Left forelimb (tissue), 1 donor: ENCODE measurements at places on chromosomes 1 and 21.

DNA sequence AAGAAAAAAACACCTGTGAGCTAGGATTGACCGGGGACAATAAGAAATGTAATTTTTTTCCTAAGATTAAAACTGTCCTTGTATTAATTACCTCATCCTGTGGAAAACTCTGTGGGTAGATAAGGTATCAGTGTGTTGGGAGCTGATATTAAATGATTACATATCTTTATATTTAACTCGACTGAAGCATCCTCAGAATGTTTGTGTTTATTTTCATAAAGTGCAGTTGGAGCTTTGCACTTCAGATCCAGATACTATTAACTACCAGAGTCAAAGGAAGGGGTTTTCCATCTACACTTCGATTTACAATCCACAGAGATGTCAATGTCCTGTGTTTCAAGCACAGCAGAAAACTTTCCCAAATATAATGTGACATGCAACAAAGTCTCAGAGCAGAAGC is 164.5 kb downstream of the NR5A2 start:
- DNase-seq = no peak

- no peak for DNase-seq
Observed at GRCh38 chr1:119375366-119375765, 6.8 kb downstream of the HAO2 start.

- DNase-seq = no peak
Observed at GRCh38 chr1:150259758-150260669, 2.4 kb downstream of the CA14 start.

DNA sequence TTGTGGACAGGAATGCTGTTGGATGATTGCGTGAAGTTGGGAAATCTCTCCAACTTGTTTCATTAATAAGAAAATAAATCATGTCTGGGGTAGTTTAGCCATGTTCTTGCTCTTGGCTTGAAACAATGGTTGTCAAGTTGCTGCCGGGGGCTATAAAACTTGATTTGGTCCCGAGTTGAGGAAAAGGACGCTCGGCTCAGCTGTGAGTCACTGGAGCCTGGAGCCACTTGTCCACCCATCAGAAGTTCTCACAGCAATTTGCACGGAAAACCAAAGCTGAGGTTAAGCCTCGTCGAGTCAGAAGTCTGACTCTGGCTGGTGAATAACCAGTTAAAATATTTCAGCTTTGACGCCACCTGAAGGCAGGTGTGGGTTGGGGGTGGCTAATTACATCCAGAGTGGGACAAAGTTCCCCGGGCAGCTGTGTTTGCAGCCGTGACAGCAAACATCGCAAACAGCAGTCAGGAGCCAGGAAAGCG is 19.7 kb upstream of the RIPK4 start:
- no peak for DNase-seq

GRCh38 chr1:166379447-166379846 is 212.6 kb upstream of the FAM78B start:
- DNase-seq = no peak

GRCh38 chr1:76496871-76497270 is 370.4 kb upstream of the ST6GALNAC5 start:
- no peak for DNase-seq

- DNase-seq = no peak
Observed at GRCh38 chr1:226881515-226882185, 11.2 kb downstream of the PSEN2 start.

- no peak for DNase-seq
Observed at GRCh38 chr1:20212685-20213331, 26.5 kb upstream of the PLA2G2C start.

DNA sequence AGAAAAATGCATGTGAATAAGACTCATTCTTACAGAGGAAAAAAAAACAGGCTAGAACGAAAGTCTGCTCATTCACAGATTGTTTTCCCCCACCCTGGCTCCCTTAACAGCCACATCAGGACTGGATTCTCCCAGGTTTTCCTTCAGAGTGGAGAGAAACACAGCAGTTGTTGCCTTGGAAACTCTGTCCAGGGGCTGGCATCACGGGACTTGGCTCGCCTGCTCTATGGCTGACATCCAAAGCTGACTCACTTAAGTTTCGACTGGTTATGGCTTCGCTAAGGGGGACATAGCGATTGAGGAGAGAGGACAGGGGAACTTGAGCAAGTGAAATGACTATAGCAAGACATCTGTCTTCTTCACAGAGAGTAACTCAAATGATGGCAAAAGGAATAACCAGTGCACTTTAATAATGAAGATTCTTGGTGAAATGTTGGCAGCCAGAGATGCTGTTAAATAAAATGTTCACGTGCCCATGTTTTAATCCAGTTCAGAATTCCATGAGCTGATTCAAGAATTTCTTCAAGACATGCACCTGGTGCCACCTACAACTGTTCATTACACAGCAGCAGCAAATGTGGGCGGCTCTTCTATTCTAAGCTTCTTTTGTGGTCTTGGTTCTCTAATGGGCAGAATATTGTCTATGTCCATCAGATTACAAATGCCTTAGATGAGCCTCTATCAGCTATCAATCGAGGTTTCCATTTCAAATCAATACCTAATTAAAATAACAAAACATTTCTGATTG is 21.8 kb downstream of the MIS18A start:
- peak; percentile 84 for DNase-seq

DNA sequence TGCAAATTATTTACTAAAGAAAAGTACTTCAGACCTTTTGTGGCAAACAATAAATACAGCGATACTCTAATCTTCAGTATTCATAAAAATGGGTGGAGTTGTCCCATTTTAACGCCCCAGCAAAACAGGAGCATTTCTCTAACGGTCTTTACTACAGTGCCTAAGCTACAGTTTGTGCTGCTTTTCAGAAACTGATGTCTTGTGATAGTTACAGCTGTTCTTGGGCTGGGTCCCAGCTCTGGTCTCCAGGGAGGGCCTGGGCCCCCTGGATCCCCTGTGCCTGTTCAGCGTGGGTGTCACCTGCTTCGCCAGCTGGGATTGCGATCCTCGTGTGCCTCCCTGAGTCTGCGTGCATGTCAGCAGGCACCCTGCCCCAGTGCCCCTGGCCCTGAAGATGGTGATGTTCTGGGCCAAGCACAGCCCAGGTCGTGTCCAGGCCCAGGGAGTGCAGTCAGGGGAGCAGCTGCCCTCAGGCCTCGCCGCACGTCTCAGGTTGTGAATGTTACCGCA is 64.0 kb upstream of the DIP2A start:
- DNase-seq = no peak

DNA sequence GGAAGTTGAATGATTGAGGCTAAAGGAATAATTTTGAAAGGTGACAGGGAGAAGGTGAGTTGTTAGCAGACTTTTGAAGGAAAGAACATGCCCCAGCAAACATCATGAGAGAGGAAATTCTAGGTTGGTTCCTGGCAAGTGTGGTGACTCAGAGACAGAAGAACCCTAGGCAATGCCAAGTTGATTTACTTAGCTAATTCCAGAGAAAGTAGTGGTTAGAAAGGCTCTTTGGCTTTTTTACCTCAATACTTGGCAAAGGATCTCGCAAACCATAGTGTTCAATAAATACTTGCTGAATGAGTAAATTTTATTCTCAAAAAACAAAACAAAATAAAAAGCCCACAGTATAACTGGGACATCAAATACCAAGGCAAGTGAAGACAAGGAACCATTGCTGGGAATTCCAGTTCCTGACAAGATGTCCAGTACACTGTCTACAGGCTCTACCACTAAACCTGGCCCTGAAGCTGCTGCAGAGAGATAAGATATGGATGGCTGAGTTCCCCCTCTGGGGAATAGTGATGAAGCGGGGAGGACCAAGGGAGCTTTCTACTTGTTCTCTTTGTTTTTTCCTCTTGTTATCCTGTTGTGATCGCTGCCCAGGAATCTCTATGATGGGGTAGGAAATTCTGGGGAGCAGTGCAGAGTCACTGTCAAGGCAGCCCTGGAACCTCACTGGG is 48.2 kb downstream of the IL12RB2 start:
- DNase-seq = no peak

GRCh38 chr1:16905868-16906702 is 10.3 kb downstream of the RNU1-2 start:
- no peak for DNase-seq

DNA sequence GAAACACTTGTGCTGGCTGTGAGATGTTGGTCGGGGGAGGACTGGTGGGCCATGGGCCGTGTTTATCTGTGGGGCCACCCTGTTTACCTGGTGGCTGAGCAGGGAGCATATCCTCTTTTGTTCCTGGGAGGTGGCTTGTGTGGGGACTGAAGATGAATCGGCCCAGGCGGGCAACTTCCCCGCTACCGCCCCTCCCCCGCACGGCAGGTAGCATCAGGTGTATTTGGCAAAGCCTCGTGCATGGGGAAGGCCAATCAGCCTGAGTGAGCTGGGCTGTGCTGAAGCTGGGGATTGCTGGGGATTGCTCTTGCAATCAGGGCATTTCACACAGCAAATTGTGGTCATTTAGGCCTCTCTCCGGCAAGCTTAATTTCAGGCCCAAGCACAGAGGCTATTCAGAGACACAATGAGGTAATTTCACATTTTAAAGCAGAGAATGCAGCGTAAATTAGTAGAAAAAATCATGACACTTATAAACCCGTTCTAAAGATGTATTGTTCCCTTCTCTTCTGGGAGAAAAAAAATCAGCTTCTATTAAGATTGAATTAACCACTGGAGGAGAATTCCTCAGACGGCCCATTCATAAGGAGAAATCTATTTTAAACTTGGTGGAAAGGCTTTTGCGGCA is 197.7 kb upstream of the POU3F1 start:
- no peak for DNase-seq

GRCh38 chr1:30537279-30537678 is 186.1 kb downstream of the MATN1 start:
- DNase-seq = peak; percentile 36

DNA sequence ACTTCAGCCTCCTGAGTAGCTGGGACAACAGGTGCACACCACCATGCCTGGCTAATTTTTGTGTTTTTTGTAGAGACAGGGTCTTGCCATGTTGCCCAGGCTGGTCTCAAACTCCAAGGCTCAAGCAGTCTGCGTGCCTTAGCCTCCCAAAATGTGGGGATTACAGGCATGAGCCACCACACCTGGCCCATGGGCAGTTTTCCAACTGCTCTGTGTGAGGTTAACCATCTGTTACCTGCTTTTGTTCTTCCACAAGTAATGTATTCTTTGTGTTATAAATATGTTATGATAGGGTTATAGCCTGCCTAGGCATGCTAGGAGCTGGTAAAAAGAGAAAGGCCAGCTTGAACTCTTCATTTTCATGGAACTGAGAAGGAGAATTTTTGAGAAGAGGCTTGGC is 30.7 kb downstream of the TUFT1 start:
- no peak for DNase-seq

- no peak for DNase-seq
Observed at GRCh38 chr1:244318512-244318911, 133.2 kb downstream of the ADSS2 start.

DNA sequence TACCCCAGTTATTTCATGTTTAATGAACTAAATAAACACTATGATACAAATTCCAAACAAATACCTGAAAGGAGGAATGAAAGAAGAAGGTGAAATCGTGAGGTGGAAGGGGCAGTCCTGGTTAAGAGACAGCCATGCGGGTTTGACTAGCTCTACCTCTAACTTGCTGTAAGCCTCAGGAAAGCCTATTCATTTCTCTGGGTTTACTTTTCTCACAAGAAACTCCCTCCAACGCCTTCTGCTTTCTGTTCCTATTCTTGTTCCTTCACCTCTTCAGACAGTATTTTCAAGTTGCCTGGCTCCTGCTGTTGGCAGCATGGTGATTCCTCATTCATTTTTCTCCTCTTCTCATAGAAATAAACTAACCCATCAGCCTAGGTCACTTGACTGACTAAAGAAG is 92.4 kb downstream of the NTPCR start:
- DNase-seq = no peak

GRCh38 chr1:164953815-164954214 is 394.8 kb downstream of the PBX1 start:
- DNase-seq = no peak

DNA sequence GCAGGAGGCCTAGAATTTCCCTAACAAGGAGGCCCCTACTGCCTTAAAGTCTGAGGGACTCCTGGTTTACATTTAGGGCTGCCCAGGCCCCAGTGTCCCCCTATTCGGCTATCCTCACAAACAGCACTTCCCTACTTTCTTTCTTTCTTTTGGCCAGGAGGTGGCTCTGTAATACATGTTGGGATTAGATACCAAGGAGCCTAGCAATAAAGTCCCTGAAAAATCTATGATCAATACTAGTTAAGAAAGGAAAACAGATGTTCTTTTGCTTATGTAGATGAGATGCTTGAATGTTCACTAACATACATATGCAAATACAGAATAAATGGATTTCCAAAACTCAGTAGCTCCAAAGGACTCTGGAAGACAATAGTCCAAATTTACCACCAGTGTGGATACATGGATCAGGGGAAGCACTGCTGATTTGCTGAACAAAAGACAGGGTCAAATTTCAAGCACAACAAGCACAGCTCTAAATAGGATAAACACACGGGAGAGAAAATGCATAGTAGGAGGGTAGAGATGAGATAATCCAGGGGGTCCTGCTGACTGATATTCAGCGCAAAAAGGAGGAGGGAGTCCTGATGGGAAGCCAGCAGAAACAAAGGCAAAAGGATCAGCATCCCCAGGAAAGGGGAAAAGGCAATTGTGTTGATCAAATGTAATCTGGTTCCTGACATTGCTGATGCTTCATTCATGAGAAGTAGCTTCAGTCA is 240.0 kb downstream of the NUF2 start:
- DNase-seq = no peak

GRCh38 chr1:3240524-3241235 is 171.7 kb downstream of the PRDM16 start:
- DNase-seq = no peak

DNA sequence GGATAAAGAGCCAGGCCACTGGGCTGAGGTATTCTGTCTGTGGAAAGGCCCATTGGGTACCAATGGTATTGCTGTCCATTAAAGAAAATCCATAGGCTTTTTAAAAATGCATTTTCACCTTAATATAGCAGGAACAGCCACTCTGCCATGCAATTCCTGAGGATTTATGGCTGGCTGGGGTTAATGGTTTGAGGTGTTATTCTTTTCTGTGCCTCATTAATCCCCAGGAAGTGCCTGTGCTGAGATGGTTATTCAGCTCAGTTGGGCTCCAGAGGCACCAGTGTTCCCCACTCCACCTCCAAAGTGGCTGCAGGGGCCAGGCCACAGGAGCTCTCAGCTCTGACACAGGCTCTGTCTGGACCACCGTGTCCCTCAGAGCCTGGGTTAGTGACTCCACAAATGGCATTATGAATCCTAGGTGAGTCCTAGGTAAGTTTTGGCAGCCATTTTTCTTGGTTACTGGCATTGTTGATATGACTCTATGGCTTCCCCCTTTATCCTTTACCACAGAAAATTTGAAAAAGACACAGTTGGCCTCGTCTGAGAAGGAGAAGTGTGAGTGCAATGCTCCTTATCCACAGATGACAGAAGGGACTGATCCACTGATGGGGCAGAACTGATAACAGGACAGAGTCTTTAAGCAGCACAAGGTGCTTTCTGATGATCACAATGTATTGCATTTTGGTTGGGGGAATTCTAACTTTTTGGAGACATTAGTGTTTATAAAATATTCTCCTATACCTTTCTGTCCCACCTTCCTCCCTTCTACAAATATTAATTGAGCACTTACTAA is 2.2 kb upstream of the PAPPA2 start:
- no peak for DNase-seq
